ENCODE measurements at places on chromosomes 16 and 17.

DNA sequence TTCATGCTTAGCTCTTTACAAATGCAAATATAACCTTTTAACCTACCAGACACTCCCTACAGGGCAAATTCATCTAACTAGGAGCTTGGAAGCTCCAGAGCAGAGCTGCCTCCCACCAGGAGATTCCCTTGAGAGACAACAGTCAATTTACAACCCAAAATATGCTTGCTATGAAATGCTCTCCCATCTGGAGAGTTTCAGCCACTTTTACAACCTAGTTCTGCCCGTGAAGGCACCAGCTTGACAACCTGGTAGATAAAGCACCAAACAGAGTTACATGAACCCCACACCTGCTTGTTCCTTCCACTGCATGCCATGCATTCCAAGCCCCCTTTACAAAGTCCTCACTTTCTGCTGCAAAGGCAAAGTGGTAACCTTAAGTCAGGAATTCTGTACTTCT, 215.3 kb upstream of the KIF2B start:
- DNase-seq, result no peak
- no peaks in the 10 kb centered on the region for H3K4me1 ChIP-seq
- H3K36me3 ChIP-seq, result no peaks in the 10 kb centered on the region
- no peak overlapping the region for H3K27ac ChIP-seq

DNA sequence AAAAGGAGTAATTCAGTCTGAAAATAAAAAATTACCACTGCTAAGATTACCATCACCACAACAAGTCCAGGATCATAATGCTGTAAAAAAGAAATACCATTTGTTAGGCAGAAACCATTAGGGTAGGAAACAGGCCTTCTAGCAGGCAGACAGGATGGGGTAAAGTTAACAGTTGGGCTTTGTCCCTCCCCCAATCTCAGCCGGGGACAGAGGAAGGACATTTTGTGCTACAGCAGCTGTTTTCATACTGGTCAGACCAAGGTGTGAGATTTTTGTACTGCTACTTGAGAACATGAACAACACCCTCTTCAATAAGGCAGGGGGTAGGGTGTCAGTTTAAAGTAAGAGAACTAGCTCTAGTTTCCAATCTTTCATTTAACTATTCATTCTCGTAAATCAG, 49.2 kb upstream of the ITGA2B start:
- peaks cover 18% of the 10 kb centered on the region for H3K36me3 ChIP-seq
- DNase-seq, result no peak
- H3K4me1 ChIP-seq, result no peaks in the 10 kb centered on the region

GRCh38 chr17:28755486-28755885, 11.7 kb downstream of the TRAF4 start:
- no peaks in the 10 kb centered on the region for H3K27me3 ChIP-seq
- H3K4me1 ChIP-seq, result peaks cover 3% of the 10 kb centered on the region
- no peak overlapping the region for H3K27ac ChIP-seq
- no peak for DNase-seq
- no peak overlapping the region for H3K4me3 ChIP-seq

- H3K27ac ChIP-seq, result no peak overlapping the region
- H3K4me1 ChIP-seq, result peaks cover 41% of the 10 kb centered on the region
- DNase-seq, result no peak
- no peaks in the 10 kb centered on the region for H3K27me3 ChIP-seq
- no peak overlapping the region for H3K4me3 ChIP-seq
Observed at GRCh38 chr17:3929181-3929580, 12.9 kb upstream of the P2RX1 start.

GRCh38 chr16:61926766-61927165, 109.5 kb downstream of the CDH8 start:
- no peak overlapping the region for H3K4me3 ChIP-seq
- no peaks in the 10 kb centered on the region for H3K4me1 ChIP-seq
- no peaks in the 10 kb centered on the region for H3K36me3 ChIP-seq
- DNase-seq, result no peak
- H3K27me3 ChIP-seq, result no peaks in the 10 kb centered on the region

GRCh38 chr16:31225193-31225592, 8.3 kb upstream of the PYDC1 start:
- DNase-seq, result no peak
- H3K36me3 ChIP-seq, result no peaks in the 10 kb centered on the region
- no peaks in the 10 kb centered on the region for H3K27me3 ChIP-seq
- H3K27ac ChIP-seq, result no peak overlapping the region
- peaks cover 5% of the 10 kb centered on the region for H3K4me1 ChIP-seq

GRCh38 chr17:71631483-71631882, 489.3 kb upstream of the SOX9 start:
- H3K27ac ChIP-seq, result no peak overlapping the region
- no peaks in the 10 kb centered on the region for H3K27me3 ChIP-seq
- no peak for DNase-seq
- H3K4me3 ChIP-seq, result no peak overlapping the region
- H3K36me3 ChIP-seq, result no peaks in the 10 kb centered on the region
- H3K4me1 ChIP-seq, result peaks cover 18% of the 10 kb centered on the region

DNA sequence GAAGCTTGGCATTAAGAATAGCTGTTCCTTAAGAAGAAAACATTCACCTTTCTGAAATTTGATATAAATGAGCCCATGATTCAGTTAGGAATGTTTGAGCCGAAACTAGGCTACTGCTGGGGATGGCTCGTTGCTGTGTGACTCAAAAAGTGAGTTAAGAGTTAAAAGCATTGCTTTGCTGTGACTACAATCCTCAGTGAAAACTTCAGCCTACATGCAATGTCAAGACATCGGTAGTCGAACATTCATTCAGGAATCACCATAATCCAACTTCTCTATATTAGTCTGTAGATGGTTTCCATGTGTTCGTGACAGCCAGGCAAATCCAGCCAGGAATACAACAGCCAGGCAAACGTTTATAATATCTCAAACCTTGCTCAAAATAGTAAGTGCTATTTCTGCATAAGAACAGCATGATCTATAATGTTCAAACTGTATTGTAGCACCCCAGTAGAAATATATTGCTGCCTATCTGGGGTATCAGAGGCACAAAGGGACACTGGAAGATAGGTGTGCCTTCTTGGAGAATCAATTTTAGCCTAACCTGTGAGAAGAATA, 1225.1 kb downstream of the CDH8 start:
- DNase-seq, result no peak
- H3K4me3 ChIP-seq, result no peak overlapping the region
- H3K4me1 ChIP-seq, result no peaks in the 10 kb centered on the region
- H3K27ac ChIP-seq, result no peak overlapping the region
- no peaks in the 10 kb centered on the region for H3K36me3 ChIP-seq

GRCh38 chr16:67144943-67145342, 5.9 kb downstream of the B3GNT9 start:
- peaks cover 75% of the 10 kb centered on the region for H3K36me3 ChIP-seq
- no peak overlapping the region for H3K4me3 ChIP-seq
- H3K27me3 ChIP-seq, result peaks cover 11% of the 10 kb centered on the region
- H3K4me1 ChIP-seq, result no peaks in the 10 kb centered on the region

- H3K27ac ChIP-seq, result peak overlapping the region; percentile 44
- H3K4me1 ChIP-seq, result peaks cover 7% of the 10 kb centered on the region
- DNase-seq, result no peak
- H3K27me3 ChIP-seq, result no peaks in the 10 kb centered on the region
- no peak overlapping the region for H3K4me3 ChIP-seq
Observed at GRCh38 chr17:43418441-43419374, 19.9 kb downstream of the ARL4D start.

GRCh38 chr16:27723711-27724481, 174.0 kb downstream of the KATNIP start:
- H3K27ac ChIP-seq, result no peak overlapping the region
- DNase-seq, result no peak
- H3K27me3 ChIP-seq, result no peaks in the 10 kb centered on the region
- H3K36me3 ChIP-seq, result peaks cover 29% of the 10 kb centered on the region
- no peak overlapping the region for H3K4me3 ChIP-seq

DNA sequence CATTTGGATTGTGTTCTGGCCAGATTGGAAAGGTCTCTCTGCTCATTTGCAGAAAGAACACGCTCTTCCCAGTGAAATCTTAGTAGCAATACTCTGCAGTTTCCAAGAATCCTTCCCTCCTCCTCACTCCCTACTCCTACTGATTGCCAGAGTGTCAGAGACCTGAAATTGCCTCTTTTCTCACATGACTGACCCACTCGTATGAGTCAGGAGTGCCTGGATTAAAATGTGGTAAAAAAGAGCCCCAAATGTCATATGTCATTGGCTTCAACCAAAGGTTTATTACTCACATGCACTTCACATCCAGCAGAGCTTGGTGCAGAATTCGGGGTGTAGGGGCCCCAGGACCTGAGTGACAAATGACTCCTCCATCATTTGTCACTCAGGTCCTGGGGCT, 39.7 kb upstream of the IRX3 start:
- H3K4me3 ChIP-seq, result no peak overlapping the region
- H3K27ac ChIP-seq, result no peak overlapping the region
- no peak for DNase-seq
- no peaks in the 10 kb centered on the region for H3K4me1 ChIP-seq
- H3K27me3 ChIP-seq, result peaks cover 32% of the 10 kb centered on the region

DNA sequence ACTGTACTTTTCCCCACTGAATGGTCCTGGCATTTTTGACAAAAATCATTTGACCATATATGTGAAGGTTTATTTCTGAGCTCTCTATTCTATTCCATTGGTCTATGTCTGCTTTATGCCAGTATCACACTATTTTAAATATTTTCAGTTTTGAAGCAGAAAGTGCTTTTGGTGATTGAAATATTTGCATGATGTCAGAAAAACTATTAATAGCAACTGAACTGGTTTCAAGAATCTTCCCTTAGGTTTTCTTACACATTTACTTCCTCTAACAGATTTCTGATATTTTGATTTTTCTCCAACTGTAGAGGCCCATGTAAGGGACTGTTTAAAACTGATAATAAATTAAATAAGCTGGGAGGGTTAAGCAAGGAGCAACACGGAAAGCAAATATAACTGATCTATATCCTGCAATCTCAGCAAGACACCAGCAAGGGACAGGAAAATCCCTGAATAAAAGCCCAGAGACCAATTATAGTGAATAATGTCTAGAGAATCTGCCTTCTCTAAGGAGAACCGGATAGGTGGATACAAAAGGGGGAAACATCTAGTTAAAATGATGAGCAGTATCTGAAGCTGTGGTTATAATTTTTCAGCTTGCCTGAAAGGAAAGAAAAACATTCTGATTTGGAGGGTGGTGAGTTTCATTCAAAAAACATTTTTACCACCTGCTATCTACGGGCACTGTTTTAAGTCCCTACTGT, 80.9 kb upstream of the STAC2 start:
- H3K4me3 ChIP-seq, result no peak overlapping the region
- H3K27ac ChIP-seq, result no peak overlapping the region
- no peaks in the 10 kb centered on the region for H3K27me3 ChIP-seq
- no peak for DNase-seq
- H3K36me3 ChIP-seq, result peaks cover 6% of the 10 kb centered on the region

- peaks cover 38% of the 10 kb centered on the region for H3K4me1 ChIP-seq
- no peaks in the 10 kb centered on the region for H3K36me3 ChIP-seq
- no peak for DNase-seq
- no peak overlapping the region for H3K4me3 ChIP-seq
- H3K27me3 ChIP-seq, result no peaks in the 10 kb centered on the region
Observed at GRCh38 chr16:8878523-8878911, 3.6 kb upstream of the LITAFD start.

DNA sequence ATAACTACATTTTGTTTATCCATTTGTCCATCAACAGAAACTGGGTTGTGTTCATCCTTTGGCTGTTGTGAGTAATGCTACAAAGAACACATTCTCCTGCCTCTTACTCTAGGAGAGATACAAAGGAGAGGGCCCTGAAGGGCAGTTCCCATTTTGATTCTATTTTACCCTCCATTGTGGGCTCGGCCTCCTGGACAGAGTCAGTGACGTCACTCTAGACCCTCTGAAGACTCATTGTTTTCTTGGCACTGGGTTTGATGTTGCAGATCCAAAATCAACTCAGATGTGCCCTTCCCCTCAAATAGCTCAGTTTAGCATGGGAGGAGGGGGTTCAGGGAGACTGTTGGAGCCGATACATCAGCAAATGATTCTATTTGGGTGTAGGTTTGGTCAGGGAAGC, 280.9 kb downstream of the UTP18 start:
- no peaks in the 10 kb centered on the region for H3K4me1 ChIP-seq
- DNase-seq, result no peak
- no peaks in the 10 kb centered on the region for H3K27me3 ChIP-seq
- no peaks in the 10 kb centered on the region for H3K36me3 ChIP-seq
- no peak overlapping the region for H3K4me3 ChIP-seq

DNA sequence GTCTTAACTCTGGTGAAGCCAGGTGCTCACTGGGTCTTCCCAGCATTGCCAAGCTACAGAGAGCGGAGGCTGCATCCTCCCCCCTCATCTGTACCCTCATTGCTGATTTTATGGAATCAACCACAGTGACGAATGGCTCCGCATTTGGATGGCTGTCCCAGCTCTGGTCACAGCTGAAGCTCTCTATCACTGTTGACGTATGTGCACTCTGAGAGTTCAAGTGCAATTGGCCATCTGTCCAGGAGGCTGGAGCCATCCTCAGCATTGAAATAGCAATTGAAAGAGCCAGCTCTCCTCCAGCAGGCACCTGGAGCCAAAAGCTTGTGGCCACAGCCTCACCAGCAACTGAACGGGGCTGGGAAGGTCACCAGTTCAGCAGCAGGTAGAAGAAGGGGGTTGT, 494.1 kb downstream of the TMEM114 start:
- H3K36me3 ChIP-seq, result no peaks in the 10 kb centered on the region
- no peak overlapping the region for H3K4me3 ChIP-seq
- no peaks in the 10 kb centered on the region for H3K4me1 ChIP-seq
- no peaks in the 10 kb centered on the region for H3K27me3 ChIP-seq
- no peak for DNase-seq

DNA sequence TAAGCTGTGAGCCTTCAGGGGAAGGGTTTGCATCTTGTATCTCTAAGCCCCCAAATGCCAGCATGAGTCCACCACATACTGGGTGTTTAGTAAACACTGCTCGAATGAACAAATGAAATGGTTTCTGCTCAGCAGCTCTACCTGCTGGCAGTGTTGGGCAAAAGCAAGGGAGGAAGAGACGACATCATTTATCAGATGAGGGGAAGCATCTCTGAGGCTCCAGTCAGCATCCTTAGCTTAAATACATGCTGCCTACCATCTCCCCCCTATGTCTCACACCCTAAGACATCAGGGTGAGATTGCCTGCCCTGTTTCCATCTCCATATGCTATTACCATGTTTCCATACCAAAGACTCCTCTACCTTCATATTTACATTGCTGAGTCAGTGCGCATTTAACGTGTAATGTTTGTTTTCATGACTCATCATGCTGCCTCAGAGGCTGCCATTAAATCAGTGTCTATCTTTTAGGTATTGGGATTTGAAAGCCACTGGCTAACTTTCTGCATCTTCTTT, 379.8 kb downstream of the UTP18 start:
- H3K4me3 ChIP-seq, result no peak overlapping the region
- H3K4me1 ChIP-seq, result no peaks in the 10 kb centered on the region
- no peak overlapping the region for H3K27ac ChIP-seq
- H3K36me3 ChIP-seq, result no peaks in the 10 kb centered on the region
- no peak for DNase-seq

All from large intestine (tissue), 12 donors.